Stimulated activated memory B cell treated with anti-CD40 and anti-IgM and Interleukin-4, amounts not matched to agents 10 μg/mL and 1 μg/mL and 100 μg/mL, for 72 hours (primary cell): ENCODE measurements at places on chromosomes 2 and 18.

DNA sequence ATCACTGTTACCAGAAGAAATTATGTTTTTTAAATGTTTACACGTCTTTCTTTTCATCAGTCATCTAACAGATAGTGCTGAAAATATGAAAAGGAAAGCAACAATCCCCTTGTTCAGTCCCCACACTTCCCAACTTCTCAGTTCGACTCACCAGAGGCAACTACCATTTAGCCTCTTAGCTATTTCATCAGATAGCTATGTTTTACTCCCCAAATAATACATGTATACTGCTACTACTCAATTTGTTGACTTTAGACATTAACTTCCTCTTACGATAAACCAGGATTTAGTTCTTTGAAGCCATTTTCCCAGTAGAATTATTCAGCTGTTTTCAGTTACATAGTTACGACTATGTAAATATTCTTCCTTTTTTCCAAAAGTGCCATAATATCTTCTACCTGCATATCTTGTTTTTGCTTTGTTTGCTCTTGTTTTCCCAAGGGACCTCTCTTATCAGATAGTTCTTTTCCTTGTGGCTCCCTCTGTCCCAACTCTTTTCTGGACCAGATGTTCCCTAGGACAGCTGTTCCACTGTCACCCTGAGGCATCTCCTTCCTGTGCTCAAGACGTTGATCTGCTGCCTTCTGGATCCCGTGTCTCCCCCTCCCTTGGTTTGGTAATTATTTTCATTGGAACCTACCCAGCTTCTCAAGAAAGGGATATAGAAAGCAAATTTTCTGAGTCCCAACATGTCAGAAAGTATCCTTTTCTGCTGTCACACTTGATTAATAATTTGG is 289.3 kb upstream of the TANK start:
- no peak for ATAC-seq

- no peak for ATAC-seq
Measured at GRCh38 chr18:48325115-48325665, 84.0 kb downstream of the ZBTB7C start.

- ATAC-seq = peak; percentile 37
Measured at GRCh38 chr2:10190737-10191532, 68.4 kb downstream of the RRM2 start.

- no peak for ATAC-seq
Measured at GRCh38 chr18:10898417-10898974, 250.9 kb downstream of the PIEZO2 start.

DNA sequence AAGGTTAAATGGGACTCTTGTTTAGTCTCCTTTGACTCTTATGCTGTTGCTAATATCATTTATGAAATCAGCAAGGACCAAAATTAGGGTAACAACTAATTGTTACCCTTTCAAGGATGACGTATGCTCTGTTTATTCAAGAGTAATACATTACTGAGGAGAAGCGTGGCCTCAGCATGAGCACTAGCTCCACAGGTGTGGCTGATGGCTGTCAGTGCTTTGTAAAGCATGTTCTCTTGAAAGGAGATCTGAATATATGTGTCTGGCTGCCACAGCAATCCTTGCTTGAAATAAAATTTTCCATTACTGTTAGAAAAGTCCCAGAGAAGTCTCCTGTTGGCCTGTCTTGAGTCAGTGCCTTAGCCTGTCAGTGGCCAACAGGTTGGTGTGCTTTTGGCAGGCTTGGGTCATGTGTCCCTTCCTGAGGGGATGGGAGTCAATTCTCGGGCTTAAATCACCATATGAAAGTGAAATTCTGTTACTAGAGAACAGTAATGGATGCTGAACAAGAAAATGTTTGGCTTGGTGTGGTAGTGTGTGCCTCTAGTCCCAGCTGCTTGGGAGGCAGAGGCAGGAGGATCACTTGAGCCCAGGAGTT is 32.7 kb downstream of the ABI2 start:
- ATAC-seq = no peak

GRCh38 chr2:5509362-5509761 is 182.8 kb upstream of the SOX11 start:
- ATAC-seq = no peak

GRCh38 chr18:11323359-11323819 is 174.0 kb upstream of the PIEZO2 start:
- no peak for ATAC-seq

DNA sequence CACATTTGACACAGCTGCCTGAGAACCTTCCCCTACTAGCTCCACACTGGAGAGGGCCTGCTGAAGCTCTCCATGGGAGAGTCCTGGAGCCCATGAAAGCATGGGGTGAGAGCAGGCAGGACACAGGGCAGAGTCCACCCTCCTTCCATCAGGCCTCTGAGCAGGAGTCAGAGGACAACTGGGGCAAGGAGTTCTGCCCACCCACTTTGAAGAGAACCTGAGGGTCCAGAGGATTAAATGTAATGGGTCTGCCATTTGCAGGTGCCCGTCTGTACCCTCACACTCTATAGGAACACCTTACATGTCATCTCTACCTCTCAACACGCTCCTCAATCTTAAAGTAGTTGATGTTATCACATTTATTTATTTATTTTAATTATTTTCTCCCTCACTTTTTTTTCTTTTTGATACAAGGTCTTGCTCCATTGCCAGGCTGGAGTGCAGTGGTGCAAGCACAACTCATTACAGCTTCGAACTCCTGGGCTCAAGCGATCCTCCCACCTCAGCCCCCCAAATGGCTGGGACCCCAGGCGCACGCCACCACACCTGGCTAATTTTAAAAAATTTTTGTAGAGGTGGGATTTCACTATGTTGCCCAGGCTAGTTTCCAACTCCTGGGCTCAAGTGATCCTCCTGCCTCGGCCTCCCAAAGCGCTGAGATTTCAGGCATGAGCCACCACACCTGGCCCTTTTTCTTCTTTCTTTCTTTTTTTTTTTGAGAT is 10.2 kb downstream of the ADRA2B start:
- ATAC-seq = no peak

GRCh38 chr2:9736021-9736420 is 105.2 kb upstream of the YWHAQ start:
- ATAC-seq = no peak

DNA sequence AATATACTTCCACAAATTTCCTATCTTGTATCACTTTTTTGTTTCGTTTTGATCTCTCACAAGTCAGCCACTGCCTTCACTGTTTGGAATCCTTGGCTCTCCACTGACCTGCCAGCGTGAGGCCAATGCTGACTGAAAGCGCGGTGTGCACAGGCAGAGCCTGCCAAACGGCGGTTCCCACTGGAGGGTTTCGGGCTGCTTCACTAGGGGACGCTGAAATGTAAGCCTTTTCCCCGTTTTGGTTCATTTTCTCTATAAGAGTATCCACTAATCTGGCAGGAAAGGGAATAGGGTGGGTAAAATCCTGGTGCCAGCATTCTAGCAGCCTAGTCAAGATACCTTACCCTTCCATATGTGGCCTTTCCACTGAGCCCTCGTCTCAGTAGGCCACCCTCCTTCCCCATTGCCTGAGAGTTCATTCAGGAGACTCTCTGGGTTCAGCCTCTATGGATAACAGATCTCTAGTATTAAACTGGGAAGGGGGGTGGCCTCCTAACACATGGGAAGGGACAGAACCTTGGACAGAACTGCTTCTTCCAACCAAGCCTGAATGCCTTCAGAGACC is 91.5 kb downstream of the DYM start:
- no peak for ATAC-seq

DNA sequence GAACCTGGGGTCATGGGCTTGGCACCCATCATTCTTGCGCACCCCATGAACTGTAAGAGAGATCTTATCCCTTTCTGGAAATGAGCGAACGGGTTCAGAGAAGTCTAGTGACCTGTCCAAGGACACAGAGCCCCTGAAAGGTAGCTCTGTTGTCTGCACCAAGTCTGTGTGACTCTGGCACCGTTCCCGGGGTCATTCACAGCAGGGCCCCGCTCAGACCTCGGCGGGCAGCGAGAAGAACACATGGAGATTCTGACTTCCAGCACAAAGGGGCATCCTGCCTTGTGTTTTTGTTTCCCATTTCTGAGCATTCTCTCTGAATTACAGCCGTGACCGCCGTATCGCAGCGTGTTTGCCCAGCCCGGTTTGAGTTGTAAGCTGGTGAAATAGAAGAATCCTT is 231.7 kb downstream of the KLHL29 start:
- no peak for ATAC-seq

DNA sequence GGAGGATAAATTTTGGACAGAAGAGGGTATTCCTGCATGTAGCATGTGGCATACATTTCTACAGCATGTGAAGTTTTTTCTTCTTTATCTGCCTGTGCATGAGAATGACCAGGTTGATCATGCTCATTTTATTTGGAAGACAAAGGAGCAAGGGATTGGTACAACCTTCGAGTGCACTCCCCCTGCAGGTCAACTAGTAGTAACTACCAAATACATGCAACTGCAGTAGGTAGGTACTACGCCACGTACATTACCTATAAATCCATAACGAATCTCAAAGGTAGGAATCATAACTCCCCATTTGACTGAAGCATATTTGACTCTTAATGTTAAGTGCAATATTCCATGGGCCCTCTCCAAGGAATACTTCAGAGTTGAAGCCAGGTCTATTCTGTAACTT is 763.9 kb downstream of the TSN start:
- ATAC-seq = no peak

GRCh38 chr18:60446821-60447220 is 74.2 kb upstream of the MC4R start:
- no peak for ATAC-seq

GRCh38 chr2:215970425-215970824 is 42.9 kb downstream of the MREG start:
- ATAC-seq = no peak

- no peak for ATAC-seq
Measured at GRCh38 chr2:76446872-76447271, 736.2 kb upstream of the GCFC2 start.

- ATAC-seq = no peak
Measured at GRCh38 chr18:5842653-5843052, 52.7 kb downstream of the TMEM200C start.

DNA sequence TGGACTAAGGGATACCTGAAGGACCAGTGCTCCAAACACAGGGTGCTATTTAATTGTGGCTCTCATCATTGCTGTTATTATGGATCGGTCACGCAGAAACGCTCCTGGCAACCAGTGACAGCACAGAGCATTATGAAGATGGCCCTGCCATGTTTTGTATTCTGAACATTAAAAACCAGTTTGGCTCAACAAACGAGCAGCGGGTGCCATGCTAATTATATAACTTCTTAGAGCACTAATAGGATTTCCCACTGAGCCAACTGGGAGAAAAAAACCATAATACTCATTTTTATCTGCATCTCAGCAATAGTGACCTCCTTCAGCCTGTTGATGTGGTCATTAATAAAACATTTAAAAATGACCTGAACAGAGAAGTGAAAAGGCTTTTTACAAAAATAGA is 212.8 kb downstream of the STK39 start:
- no peak for ATAC-seq

- peak; percentile 41 for ATAC-seq
Measured at GRCh38 chr18:23689616-23690504, 607 bp downstream of the LAMA3 start.

DNA sequence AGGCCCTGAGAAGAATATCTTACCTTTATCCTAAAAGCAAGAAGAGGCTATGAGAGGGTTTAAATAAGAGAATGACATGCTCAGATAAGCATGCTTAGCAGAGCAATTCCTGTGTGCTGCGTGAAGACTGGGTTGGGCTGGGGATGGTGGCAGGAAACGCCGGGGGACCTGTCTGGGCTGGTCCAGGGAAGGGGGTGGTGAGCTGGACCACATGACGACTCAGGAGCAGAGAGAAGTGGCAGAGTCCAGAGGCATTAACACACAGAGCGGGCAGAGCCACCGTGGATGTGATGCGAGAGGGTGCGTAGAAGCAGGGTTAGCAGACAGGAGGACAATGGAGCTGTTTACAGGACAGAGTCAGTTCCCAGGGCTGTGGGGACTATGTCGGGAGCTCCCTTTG is 84.5 kb downstream of the ZBTB7C start:
- no peak for ATAC-seq

GRCh38 chr2:99445065-99445464 is 44.8 kb downstream of the REV1 start:
- no peak for ATAC-seq

- ATAC-seq = no peak
Measured at GRCh38 chr2:184875212-184875611, 276.9 kb downstream of the ZNF804A start.

GRCh38 chr2:158774681-158775080 is 20.4 kb upstream of the DAPL1 start:
- no peak for ATAC-seq

DNA sequence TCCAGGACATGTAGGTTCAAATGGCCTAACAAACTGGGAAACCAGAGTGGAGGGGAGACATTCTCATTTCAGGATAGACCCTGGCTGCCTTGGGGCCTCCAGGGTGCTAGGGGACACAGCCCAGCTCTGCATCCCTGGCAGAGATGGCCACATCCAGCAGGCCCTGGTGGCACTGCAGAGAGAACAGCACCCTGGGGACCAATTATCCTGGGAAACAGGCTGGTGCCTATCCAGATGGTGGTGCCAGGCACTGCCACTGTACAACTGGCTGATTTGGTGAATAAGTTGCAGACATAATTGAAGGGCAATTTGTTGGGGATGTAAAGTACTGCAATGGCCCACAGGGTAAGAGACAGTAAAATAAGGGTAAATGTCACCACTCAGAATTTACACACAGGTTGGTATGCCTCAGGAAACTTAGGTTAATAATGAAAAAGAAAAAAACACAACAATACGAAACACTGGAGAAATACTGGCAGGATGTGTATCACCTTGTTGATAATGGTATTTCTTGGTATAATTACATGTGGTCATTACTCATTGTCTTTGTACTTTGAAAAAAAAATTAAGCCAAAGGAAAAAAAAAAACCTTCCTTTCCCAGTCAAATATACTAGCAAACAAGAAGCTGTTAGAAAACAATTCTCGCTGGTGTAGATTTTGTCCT is 12.8 kb upstream of the SFTPB start:
- no peak for ATAC-seq

DNA sequence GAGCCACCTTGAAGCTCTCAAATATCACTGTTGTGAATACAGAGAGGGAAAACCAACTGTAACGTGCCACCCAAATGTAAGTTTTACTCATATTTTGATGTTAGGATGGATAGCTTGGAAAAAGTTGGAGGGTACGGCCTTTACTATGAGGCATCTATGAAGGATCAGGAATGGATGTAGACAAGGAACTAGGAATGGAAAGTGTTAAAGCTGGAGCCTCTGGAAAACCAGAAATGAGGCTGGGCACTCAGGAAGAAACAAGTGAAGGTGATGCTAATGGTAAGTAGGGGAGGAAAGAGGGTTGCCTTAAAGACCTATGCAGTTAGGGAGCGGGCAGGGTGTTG is 204 bp downstream of the TXNDC2 start:
- ATAC-seq = no peak

DNA sequence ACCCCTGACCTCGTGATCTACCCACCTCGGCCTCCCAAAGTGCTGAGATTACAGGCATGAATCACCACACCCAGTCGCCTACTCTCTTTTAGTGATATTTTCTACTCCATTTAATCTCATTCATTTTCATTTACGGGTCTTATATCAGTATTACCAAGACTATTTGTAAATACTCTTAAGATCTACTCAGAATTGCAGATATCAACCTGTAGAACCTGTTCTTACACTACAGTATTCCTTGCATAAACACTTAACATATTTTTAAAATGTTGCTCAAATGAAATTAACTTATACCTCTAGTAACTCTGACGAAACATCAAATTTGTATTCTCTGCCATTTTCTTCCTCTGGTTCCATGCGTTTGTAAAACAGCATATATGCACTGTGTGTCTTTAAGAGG is 79.3 kb downstream of the C2orf74 start:
- no peak for ATAC-seq
